Placental epithelial cell (primary cell): ENCODE measurements at places on chromosomes 6 and 20. TPM values are rescaled to one million over a fixed set of nuclear protein-coding genes. Genes with fewer than 3 reads are reported as not detected.

The CD109 gene
- total RNA-seq = 181 and 202 TPM in 2 replicates

The L3MBTL1 gene
- total RNA-seq = 14.9 and 25.1 TPM in 2 replicates

The MGME1 gene
- 8.2 and 21.2 TPM in 2 replicates for total RNA-seq

The BANF2 gene
- not detected in 2 replicates for total RNA-seq

The BPI gene
- not detected in 2 replicates for total RNA-seq

The FLRT3 gene
- 35.9 and 53.4 TPM in 2 replicates for total RNA-seq
